Non-pigmented ciliary epithelial cell (primary cell): ENCODE measurements at places on chromosomes 7 and 10.

DNA sequence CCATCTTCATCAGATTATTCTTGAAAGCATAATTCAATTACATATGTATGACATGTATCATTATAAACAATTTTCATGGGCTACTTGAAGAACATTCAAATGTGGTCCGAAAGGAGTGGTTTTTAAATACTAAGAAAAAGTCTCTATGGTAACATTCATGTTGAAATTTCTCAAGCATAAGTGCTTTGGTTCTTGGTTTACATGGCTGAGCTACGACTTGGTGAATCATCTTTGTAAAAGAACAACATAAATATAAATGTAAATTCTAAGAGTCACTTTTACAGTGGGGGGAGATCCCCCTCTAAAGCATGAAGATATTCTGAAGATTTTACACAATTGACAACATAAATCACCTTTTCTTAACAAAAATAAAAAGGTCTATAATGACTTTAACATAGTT, 118.6 kb downstream of the MAGI2 start:
- no peak for DNase-seq

DNA sequence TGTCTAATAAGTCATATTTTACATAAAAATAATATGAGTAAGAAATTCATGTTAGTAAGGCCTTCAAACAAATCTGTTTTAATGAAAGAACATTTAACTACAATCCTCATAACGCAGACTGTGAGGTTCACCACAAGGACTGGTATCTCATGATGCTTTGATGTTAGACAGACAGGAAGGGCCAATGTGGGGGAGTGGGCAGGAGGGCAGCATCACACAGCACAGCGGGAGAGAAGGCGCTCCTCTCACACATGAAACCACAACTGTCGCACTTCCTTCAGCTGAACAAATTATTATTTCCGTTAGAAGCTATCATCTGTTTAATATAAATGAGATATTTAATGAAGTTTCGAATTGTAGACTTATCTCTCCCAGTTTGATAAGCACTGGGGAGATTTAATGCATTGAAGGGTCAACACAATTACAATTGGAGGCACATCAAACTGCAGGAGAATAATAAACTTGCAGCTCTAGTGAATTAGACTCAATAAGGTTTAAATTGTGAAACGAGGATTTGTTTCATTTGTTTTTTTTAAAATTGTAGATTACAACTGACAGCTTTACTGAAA, 466.1 kb downstream of the PARD3 start:
- DNase-seq = no peak

DNA sequence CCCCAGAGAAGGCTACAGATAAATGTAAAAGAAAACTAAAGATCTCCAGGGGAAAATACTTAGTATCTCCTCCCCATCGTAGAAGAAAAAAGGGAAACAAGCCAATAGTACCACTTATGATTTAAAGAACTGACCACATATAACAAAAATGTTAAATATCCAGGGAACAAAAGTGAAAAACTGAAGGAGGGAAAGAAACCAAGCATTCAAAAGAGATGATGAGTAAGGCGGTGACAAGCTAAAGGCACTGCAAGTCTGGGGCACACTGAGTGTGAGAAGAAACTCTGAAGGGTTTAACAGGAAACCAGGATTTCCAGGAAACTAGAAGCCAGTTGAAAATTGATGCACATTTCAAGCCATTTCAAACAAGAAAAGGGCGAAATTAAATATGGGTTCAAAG, 226.3 kb downstream of the AHR start:
- no peak for DNase-seq

- no peak for DNase-seq
Measured at GRCh38 chr10:89001729-89002072, 11.1 kb downstream of the FAS start.

DNA sequence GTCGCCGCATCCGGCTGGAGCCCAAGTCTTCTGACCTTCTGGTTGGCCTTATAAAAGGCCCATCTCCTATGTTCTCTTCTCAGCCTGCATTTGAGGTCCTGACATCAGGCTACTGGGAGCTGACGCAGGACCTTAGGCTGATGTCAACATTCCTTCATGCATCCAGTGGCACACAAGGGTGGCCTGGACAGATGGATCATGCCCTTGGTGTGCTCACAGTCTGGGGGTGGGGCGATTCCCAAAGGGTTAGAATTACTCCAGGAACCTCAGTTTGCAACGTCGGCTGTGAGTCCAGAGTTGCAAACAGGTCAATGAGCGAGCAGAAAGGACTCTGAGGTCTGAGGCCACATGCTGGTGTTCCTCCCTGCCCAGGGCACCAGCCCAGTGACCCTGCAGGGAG, 8.2 kb upstream of the CLIP2 start:
- DNase-seq = no peak

- no peak for DNase-seq
Measured at GRCh38 chr7:88457320-88457719, 150.6 kb upstream of the STEAP4 start.

DNA sequence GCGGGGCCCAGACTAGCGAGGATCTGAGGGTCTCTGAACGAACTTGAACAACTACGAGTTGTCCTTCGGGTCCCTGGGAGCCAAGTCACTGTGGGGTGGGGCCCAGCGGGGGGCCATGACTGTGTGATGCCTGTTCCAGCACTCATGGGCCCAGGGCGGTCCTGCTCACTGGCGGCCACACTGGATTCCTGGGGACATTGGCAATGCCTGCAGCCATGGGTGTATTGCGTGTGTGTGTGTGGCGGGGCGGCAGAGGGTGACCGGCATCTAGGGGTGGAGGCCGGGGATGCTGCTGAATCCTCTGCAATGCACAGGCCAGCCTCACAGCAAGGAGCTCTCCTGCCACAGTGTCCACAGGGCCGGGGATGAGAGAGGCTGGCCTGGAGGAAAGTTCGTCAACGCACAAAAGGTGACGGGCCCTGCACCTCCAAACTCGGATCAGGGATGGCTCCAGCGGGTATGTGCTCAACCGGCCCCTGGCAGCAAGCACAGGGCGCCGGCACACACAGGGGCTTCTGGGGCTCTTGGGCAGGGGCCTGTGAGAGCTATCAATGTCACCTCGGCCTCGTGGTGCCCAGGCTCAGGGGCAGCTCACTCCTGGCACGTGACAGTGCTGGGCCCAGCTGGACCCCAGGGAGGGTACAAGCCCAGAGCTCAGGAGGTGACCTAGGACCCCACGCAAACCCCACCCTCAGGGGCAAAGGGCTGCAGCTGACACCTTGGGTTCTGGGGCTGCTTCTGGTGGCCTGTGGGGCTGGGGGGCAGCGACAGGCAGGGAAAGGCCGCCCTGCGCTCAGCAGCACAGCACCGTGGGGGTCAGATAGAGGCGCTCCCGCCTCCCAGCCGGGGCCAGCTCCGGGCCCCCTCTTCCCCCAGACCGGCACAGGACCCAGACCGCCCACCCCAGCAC, 27.9 kb downstream of the PAPOLB start:
- DNase-seq = no peak

DNA sequence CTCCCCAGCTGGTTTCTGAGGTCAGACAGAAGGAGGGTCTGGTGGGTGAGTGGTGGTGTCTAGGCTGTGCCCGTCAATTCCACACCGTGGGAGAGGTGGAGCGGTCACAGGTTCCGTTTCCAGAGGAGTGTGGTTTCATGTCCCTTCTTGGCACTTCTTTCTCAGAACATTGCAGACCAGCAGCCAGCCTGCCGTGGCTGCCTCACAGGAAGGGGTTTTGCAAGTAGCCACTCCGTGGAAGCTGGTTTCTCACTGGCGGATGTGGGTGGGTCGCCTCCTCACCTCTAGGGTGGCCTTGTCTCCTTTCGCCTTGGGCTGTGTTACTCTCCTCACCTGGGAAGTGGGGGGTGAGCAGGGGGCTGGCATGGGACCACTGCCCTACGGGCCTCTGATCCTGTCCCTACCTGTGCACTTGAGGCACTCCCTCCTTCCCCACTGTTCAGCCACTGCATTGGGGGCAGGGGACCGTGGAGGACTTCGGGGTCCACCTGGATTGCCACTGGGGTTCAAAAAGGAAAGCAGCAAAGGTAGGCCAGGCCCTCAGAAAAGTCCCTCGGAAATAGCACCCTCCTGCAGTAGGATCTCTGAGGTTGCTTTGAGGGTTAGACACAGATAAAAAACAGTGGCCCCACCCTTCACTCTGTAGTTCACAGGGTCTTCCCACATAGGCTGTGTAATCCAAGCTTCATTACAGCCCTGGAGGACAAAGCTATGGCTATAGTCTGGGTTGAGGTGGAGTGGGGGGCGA, 33.9 kb downstream of the TSPAN14 start:
- no peak for DNase-seq

DNA sequence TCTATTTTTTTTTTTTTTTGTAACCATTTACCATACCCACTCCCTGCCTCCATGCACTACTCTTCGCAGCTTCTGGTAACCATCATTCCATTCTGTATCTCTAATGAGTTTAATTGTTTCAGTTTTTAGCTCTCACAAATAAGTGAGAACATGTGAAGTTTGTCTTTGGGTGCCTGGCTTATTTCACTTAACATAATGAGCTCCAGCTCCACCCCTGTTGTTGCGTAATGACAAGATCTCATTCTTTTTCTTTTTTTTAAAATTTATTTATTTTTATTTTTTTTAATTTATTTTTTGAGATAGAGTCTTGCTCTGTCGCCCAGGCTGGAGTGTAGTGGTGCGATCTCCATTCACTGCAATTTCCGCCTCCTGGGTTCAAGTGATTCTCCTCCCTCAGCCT, 142.3 kb upstream of the PCLO start:
- DNase-seq = no peak

GRCh38 chr10:108515821-108516220, 1351.3 kb upstream of the SORCS1 start:
- DNase-seq = no peak

DNA sequence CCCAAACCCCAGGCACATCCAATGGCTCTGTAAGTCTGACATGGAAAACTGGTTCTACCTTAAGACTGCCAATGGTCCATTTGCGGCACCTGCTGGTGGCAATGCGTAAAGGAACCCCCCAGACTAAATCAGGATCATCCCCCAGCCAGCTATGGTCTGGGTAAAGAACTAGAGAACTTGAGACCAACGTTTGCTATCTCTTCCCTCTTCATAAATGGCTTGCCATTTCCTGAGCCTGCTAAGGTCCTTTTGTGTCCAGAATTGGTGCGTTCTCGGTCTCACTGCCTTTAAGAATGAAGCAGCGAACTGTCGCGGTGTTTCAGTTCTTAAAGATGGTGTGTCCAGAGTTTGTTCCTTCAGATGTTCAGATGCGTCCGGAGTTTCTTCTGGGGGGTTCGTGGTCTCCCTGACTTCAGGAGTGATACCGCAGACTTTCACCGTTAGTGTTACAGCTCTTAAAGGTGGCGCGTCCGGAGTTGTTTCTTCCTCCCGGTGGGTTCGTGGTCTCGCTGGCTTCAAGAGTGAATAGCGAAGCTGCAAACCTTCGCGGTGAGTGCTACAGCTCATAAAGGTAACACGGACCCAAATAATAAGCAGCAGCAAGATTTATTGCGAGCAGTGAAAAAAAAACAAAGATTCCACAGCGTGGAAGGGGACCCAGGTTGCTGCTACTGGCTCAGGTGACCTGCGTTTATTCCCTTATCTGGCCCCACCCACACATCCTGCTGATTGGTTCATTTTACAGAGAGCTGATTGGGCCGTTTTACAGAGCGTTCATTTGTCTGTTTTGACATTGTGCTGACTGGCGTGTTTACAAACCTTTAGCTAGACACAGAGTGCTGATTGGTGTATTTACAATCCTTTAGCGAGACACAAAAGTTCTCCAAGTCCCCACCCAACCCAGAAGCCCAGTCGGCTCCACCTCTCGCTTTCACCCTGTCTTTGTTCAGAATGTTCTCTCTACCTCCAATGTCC, 95.4 kb downstream of the ELMO1 start:
- DNase-seq = no peak

- DNase-seq = no peak
Measured at GRCh38 chr7:50208378-50208982, 96.0 kb upstream of the IKZF1 start.

DNA sequence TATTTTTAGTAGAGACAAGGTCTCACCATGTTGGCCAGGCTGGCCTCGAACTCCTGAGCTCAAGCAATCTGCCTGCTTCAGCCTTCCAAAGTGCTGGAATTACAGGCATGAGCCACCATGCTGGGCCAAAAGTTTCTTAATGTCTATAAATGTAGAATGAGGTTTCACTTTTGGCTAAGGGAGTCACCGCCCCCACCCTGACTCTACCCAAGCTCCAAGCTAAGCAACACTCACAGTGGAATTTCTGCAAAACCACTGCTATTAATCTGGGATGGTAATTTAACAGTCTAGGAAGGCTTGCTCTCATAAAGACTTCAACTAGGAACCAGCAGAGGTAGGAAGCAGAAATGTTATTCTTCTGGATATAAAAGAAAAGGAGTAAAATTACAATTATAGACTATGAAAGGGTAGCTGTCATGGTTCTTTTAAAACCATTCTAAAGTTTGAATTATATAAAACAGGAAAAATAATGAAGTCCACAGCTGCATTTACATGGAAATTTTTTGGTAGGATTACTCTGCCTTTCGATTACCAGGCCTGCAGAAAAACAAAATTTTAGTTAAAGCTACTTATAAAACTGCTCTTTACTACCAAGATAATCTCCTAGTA, 211.6 kb downstream of the SFMBT2 start:
- DNase-seq = no peak

DNA sequence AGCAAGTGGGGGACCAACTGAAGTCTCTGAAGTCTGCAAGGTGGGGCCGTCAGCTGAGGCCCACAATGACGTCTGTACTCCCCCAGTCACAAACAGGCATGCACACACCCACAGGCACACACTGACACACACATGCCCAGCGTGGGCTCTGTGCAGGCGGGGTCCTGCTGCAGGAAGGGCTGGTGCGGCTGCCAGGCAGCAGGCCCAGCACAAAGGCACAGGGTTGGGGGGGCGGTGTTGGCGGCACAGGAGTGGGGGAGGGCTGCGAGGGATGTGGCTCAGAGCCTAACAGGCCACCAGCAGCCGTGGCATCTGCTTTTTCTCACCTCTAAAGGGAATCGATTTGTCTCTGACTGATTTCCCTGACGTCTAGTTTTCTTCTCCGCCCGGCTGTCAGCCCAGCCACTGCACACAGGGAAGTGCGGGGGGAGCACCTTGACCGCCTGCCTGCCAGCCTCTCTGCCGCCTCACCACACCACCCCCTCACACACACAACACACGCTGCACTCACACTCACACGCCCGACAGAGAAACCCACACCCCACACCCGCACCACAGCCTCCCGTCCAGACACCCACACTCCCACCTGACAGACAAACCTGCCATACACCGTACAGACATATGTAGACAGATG, 43.5 kb upstream of the ZMIZ1 start:
- DNase-seq = no peak
